ENCODE measurements at places on chromosomes 2 and 18.

GRCh38 chr18:63316612-63317555 lies 2.7 kb downstream of the BCL2 start:
- no peak for DNase-seq

DNA sequence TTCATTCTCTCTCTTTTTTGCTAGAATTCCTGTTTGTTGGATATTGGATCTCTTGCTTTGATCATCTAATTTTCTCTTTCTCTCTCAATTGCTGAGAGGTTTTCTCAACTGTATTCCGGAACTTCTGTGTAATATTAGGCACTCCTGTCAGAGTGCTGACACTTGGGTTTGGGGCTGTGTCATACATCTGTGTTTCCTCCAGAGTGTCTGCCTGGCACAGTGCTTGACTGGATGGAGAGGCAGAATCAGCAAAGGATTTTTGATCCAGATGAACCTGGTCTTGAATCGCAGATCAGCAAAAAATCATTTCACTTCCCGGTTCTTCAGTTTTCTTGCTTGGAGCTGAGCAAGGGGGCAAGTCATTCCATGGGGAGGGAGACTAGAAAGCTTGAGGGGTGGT lies 87.7 kb upstream of the CXCR4 start:
- no peak for DNase-seq

DNA sequence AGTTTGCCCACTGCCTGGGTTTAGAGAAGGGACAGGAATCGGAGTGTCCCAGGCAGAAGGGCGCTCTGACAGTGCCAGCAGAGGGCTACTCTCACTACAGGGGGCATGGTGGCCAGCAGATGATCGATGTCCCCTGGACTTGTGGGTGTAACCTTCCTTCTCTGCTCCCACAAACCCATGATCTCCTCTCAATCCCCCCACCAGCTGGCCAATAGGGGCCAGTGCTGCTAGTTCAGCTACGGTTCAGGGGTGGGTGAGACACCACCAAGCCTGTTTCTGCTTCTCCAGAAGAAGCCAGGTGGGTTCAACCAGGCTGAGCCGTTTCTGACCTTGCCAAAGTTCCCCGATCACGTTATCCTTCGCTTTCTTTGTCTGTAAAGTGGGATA lies 1.3 kb downstream of the NPPC start:
- DNase-seq = no peak

- no peak for DNase-seq
Observed at GRCh38 chr2:98441706-98442450, 2.8 kb upstream of the INPP4A start.

Data from left lung (tissue), 14 donors.